ENCODE measurements at places on chromosomes 1 and 21.

- DNase-seq: no peak
Observed at GRCh38 chr1:151639466-151639865, 27.6 kb downstream of the SNX27 start.

GRCh38 chr1:246294263-246294662, 212.8 kb downstream of the SMYD3 start:
- no peak for DNase-seq

- DNase-seq: no peak
Observed at GRCh38 chr1:63524201-63524600, 876 bp downstream of the EFCAB7 start.

- no peak for DNase-seq
Observed at GRCh38 chr1:45922374-45922773, 119.0 kb downstream of the MAST2 start.

GRCh38 chr1:109115685-109116084, 1.8 kb downstream of the ELAPOR1 start:
- DNase-seq: no peak

GRCh38 chr21:14943616-14944015, 121.2 kb downstream of the NRIP1 start:
- no peak for DNase-seq

- no peak for DNase-seq
Observed at GRCh38 chr1:143699731-143700130, 272.1 kb downstream of the FAM72C start.

GRCh38 chr1:156725683-156726280, 2.5 kb upstream of the METTL25B start:
- peak; percentile 90 for DNase-seq

DNA sequence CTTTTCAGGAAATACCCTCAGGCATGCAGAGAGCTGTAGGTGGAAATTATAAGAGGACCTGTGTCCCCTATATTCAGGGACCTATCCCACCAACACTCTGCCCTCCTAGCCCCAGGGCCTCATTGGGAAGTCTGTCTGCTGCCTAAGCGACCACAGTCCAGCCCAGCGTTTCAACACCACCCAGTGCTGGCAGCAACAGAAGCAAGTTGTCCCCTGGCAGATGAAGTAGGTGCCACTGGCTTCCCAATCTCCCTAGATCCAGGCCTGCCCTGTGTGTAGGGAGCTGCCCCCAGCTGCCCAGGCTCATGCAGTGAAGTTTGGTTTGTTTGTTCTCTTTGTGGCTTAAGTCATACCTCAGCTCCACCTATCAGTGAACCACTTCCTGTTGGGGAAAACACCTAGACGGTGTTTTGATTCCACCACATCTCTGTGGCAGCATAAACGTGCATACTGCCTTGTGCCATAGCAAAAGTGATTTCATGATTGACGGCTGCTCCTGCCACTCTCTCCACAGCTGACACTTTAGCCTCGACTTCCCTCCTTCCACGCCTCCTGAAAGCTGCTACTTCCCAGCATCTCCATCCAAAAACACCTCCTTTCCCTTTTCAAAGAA, 8.1 kb upstream of the LEFTY1 start:
- no peak for DNase-seq

- no peak for DNase-seq
Observed at GRCh38 chr1:169043823-169044222, 62.7 kb upstream of the ATP1B1 start.

Measured in WTC11 (cell line).